ENCODE measurements at places on chromosomes 13 and 19.

- no peak for DNase-seq
These were observed 1.6 kb downstream of the DCLK1 start for GRCh38 chr13:36129539-36129938.

DNA sequence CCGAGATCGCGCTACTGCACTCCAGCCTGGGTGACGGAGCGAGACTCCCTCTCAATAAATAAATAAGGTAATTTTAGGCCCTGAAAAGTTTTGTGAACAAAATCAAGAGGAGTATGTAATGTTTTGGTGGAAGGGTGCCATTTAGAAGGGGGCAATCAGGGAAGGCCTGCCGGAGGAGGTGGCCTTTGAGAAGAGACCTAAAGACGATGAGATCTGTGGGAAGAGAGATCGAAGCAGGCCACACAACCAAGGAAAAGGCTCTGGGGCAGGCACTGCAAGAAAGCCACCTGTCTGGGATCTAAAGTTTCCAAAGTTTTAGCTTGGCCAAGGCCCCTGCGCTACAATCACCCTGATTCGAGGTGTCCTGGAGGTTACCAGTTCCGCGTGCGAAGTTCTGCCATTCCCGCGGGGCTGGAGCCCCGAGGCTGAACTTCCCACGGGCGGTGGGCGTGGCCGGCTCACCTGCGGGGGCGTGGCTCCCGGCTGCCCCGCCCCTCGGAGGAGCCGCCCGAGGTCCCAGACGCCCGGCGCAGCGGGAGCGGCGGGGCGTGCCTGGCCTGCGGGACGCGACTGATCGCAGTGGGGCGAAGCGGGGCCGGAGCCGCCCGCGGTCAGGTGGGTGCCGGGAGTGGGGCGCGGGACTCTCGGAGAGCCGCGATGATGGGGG is at the start of gene KLC3:
TSS of gene KLC3 (plus strand) at position 519 of the 667 bp plus-strand sequence. CDS start 4,792 bp downstream, outside the sequence.
- DNase-seq, result no peak

GRCh38 chr13:112227031-112227430 is 149.1 kb upstream of the SPACA7 start:
- DNase-seq, result no peak

GRCh38 chr13:43441464-43441863 is 345.3 kb downstream of the ENOX1 start:
- no peak for DNase-seq

DNA sequence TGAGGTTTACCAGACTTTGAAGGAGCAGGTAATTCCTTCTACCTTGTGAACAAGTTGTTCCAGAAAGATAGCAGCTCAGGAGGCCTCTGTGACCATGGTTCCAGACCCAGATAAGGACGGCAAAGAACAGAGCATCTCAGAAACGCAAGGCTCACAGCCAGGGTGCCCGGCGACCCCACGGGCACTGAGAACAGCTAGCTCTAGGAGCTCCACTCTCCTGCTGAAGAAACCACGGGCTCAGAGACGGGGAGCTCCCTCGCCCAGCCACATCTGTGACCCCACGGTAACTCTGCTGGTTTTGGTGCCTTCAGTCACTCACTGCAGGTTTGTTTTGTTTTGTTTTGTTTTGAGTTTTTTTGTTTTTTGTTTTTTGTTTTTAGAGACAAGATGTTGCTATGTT is 16.0 kb upstream of the NCCRP1 start:
- DNase-seq, result no peak

DNA sequence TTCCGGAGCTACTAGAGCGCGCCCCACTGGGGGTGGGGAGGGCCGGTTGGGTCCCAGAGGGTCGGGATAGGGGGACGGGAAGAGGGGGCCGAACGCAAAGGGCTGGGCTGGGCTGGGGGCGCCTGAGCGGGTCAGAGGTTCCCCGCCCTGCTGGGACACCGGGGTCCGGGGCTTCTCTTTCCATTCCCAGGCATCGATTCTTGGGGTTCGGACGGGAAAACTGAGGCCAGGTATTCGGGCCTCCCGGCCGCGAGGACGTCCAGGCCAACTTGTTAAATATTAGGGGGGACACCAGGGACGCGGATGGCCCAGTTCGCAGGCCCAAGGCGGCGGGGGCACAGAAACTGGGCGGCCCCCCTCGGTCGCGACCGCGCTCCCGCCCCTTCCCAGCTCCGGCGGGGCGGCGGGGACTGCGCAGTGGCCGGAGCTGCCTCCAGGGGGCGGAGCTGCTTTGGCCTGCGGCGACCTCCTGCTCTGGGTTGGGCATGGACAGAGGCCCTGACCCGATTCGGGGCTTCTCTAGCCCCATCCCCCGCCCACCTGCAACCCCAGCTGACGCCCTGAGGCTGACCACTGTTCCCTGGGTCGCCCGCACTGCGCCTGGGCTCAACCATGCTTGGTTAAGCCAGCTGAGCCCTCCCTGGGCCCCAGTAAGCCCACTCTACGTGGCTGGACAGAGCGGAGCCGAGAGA is 1.2 kb upstream of the KLF16 start:
- no peak for DNase-seq

DNA sequence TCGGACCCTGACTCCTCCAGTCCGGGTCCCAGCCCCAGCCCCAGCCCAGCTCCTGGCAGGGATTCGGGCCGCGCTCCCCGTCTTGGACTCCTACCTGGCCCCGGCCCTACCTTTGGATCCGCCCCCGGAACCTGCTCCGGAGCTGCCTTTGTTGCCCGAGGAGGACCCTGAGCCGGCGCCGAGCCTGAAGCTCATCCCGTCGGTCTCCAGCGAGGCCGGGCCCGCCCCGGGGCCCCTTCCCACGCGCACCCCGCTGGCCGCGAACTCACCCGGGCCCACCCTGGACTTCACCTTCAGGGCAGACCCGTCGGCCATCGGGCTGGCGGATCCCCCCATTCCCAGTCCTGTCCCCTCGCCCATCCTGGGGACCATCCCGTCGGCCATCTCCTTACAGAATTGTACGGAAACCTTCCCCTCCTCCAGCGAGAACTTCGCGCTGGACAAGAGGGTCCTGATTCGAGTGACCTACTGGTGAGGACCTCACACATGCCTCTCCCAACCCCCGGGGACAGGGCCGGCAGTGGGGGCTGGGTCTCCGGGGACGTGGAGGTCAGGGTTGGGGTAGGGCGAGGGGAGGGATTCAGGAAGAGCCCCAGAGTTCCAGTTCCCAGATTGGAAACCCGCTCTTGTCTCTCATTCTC is 732 bp downstream of the SELENOV start:
- DNase-seq, result no peak

DNA sequence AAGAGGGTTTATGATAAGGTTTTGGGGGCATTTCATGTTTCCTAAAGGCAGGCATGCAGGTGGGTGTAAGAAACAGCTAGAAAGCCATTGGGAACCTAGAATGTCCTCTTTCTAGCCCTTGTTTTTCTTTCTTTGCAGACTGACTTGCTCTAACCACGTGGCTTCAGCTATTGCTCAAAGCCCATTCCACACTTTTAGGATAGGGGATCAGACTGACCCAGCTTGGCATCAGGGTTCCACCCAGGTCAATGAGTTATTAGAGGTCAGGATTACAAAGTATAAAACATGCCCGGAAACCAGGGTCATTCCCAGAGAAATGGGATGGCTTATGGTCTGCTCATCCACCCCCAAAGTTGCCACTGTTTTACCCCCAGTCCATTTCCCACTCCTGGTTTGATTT is 16.8 kb downstream of the PHF11 start:
- no peak for DNase-seq

- no peak for DNase-seq
These were observed 44.2 kb downstream of the TBC1D4 start for GRCh38 chr13:75437582-75438318.

DNA sequence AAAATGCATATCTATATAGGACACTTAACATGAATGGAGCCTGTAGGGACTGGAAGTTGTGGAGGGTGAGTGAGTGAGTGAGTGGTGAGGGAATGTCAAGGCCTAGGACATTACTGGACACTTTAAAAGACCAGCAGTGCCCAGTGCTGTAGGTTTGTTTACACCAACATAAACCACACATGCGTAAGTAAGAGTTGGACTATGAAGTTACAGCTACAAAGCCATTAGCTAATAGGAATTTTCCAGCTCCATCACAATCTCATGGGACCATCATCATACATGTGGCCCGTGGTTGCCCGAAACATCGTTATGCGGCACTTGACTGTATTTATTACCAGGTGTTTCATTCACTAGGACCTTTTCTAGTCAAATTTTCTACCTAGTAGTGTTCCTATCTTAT is 49.2 kb downstream of the LATS2 start:
- no peak for DNase-seq

- DNase-seq, result no peak
These were observed 6.3 kb downstream of the REX1BD start for GRCh38 chr19:18594824-18595373.

DNA sequence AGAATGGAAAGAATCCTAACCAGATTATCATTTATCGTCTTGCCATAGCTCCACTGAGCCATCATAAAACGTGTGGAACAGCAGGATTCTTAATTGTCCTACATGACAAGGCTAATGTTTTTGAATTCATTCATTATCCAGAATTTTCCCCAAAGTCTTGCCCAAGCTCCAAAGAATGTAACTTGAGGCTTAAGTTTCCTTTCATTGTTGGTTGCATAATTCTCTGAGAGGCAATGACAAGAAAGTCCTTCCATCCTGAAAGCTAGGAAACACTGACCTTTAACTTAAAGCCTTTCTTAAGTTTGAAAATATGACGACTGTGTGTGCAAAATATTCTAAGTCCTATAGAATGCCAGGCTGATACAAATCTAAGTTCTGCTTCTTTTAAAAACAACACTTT is 546.1 kb downstream of the SUCLA2 start:
- no peak for DNase-seq

GRCh38 chr19:13255041-13255718 is 105.0 kb downstream of the IER2 start:
- no peak for DNase-seq

DNA sequence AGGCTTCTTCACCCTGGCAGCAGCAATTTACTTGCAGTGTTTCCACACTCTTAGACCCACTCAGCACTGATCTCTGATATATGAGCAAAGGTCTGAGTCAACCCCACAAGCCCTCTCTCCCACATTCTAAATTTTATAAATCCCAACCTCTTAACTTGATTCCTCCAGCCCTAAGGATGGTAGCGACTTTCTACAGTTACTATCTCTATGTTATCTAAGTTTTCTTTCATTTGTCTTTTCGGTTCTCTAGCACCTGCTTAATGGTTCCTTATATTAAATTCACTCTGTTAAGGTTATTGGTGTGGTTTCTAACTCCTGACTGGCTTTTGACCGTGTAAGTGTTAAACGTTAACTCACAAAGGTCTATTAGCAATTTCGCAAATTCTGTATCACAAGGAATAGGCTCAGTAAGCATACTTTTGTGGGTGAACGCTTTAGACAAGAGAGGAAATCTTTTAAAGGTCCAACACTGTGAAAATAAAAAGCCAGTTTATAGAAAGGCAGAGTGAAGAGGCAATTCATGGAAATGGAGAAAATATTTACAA is 99.3 kb downstream of the DLEU7 start:
- DNase-seq, result no peak

DNA sequence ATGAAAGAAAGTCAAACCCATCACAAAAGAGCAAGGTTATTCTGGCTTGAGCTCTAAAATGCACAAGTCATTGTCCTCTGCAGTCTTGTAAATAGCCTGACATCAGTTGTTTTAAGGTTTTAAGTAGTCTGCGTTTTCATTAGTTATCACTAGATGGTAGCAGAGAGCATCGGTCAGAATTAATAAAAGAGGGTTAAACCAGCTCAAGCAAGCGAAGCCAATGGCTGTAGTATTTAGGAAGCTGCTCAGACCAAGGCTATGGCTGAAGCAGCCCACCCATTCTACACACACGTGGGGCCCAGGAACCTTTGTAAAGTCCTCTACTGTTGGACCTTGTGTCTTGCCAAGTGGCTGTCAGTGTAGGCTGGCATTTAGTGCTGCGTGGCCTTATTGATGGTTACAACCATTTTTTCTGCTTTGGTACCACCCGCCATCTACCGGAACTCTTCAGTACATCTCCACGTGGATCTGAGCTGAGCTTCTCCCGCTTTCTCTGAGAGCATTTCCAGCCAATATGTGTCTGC is 13.3 kb upstream of the ZNF57 start:
- no peak for DNase-seq

DNA sequence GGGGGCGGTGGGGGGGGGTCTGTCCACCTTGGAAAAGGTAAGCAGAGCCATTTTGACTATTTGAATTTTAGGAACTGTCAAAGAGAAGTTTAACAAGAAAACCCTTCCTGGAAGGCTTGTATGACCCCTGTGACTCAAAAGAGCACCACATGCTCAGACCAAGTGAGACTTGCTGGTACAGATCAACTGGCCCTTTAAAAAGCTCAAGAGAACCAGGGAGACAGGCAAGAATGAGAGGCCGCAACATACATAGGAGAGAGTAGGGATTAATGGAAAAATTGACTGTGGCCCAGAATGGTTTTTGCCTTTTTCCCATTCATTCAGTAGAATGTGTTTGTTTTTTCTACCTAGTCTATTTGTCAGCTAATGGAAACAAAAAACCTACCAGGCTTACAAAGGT is 26.2 kb upstream of the ATP8A2 start:
- DNase-seq, result no peak

DNA sequence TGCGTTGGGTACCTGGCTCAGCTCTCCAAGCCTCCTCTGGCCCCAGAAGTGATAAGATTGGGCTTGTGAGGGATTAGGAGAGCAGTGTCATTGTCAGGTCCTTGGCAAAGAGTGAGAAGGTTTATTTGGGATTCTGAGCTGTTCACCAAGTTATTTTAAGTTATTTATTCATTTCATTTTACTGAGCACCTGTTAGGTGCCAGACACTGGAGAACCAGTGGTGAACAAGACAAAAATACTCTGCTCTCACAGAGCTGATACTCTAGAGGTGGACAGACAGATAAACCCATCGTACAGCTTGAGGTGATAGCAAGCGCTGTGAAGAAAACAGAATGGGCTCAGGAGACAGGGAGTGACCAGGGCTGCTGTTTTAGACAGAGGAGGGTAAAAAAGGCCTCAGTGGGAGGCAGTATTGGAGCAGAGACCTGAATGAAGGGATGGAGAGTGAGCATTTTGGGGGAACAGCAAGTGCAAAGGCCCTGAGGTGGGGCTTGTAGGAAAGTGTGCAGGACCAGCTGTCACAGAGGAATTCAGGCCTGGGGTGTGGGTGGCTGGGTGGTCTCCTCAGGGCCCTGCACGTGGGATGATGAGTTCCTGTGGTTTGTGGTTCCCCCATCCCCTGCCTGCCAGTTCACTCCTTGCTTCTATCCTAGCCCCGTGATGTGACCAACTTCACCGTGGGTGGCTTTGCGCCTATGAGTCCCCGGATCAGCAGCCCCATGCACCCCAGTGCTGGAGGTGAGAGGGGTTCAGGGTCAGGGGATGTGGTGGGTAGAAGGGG is 8.7 kb upstream of the TIMM50 start:
- no peak for DNase-seq

GRCh38 chr13:21475115-21475514 is 16.0 kb upstream of the ZDHHC20 start:
- no peak for DNase-seq

GRCh38 chr13:36151591-36151990 is 20.4 kb upstream of the DCLK1 start:
- DNase-seq, result no peak

Measured in stimulated activated CD8-positive, alpha-beta memory T cell treated with anti-CD3 and anti-CD28 coated beads, Interleukin-7, amount 100 ng/mL, for 1 hour (primary cell).